Central memory CD8-positive, alpha-beta T cell (primary cell): ENCODE measurements at places on chromosomes 16 and 17.

DNA sequence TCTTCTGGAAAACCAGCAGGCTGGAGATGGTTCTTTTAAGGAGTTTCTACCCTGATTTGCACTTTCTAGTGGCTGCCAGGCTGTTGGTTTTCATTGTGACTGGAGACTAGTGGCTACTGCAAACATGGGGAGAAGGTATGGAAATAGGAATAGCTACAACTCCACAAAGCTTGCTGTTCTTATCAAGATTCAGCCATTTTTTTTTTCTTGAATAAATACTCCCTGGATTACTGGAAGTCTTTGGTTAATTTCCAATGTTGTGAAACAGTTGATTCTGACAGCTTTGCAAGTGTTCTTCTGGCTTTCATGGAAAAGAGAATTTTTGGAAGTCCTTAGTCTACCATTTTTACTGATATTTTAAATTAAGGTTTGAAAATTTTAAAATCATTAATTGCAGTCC is 277.7 kb downstream of the HS3ST3A1 start:
- H3K4me3 ChIP-seq, result no peak overlapping the region
- H3K4me1 ChIP-seq, result no peaks in the 10 kb centered on the region
- no peak overlapping the region for H3K27ac ChIP-seq
- H3K36me3 ChIP-seq, result no peaks in the 10 kb centered on the region
- H3K27me3 ChIP-seq, result peaks cover 15% of the 10 kb centered on the region
- DNase-seq, result no peak

- H3K36me3 ChIP-seq, result no peaks in the 10 kb centered on the region
- no peak for DNase-seq
- H3K27me3 ChIP-seq, result peaks cover 9% of the 10 kb centered on the region
- no peak overlapping the region for H3K4me3 ChIP-seq
- no peak overlapping the region for H3K27ac ChIP-seq
- no peaks in the 10 kb centered on the region for H3K4me1 ChIP-seq
These were observed 271.5 kb downstream of the SOX9 start for GRCh38 chr17:72392056-72393010.

DNA sequence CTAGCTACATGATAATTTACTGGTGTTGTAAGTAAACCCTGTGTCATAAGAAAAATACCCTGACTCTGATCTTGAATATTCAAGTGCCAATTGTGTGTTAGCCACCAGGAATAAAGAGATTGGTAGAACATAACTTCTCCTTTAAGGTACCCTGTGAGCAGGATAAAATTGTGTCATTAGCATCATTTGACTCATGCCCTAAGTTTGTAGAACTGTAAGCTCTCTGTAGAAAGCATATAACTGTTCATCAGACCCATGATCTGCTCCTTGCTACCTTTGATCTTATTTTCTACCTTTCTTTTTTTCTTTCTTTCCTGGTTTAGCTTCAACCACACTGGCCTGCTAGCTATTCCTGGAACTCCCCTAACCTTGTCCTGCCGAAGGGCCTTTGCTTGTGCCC is 35.8 kb downstream of the PTRH2 start:
- H3K27ac ChIP-seq, result peak overlapping the region; percentile 45
- H3K36me3 ChIP-seq, result peaks cover 50% of the 10 kb centered on the region
- peaks cover 14% of the 10 kb centered on the region for H3K4me1 ChIP-seq
- DNase-seq, result no peak

- H3K27me3 ChIP-seq, result no peaks in the 10 kb centered on the region
- peaks cover 26% of the 10 kb centered on the region for H3K4me1 ChIP-seq
- DNase-seq, result no peak
- H3K4me3 ChIP-seq, result peak overlapping the region; percentile 98
- H3K36me3 ChIP-seq, result peaks cover 17% of the 10 kb centered on the region
These were observed 667 bp downstream of the EFCAB13 start for GRCh38 chr17:47324224-47325020.

DNA sequence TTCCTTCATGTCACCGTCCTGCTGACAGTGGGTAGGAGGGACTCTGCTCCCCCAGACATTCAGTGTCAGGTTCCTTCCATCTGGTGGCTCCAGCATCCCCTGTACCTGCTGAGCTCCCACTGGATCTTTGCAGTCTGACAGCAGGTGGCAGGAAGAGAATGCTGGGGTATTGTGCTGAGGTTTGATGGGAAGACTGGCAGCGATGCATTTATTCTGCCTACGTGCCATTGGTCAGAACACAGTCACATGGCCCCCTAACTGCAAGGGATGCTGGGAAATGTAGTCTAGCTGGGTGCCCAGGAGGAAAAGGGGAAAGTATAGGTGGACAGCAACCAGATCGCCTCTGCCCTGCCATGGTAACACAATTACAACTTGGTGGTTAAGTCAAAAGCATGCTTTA is 44.4 kb downstream of the IRX3 start:
- peaks cover 2% of the 10 kb centered on the region for H3K36me3 ChIP-seq
- DNase-seq, result no peak
- no peaks in the 10 kb centered on the region for H3K4me1 ChIP-seq
- no peak overlapping the region for H3K27ac ChIP-seq

DNA sequence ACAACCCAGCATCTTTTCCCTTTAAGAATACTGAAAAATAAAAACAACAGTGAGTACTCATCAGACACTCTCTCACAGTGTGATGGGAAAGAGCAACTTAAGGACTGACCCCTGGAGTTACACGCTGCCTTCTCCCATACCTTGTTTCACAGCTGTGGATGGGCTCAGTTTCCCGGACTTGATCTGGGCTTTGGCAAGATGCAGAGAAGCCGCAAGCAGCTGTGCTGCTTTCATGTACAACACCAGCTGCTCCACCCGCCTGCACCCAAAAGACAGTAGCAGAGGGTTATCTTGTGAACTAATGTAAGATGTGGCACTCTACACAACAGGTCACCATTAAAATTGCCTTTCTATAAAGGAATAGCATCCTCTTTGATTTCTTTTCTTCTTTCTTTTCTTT is 32.7 kb upstream of the ALDH3A1 start:
- H3K4me1 ChIP-seq, result no peaks in the 10 kb centered on the region
- no peak for DNase-seq
- H3K36me3 ChIP-seq, result peaks cover 17% of the 10 kb centered on the region
- H3K4me3 ChIP-seq, result no peak overlapping the region
- H3K27me3 ChIP-seq, result no peaks in the 10 kb centered on the region
- H3K27ac ChIP-seq, result no peak overlapping the region

GRCh38 chr16:67407176-67407787 is 9.0 kb downstream of the ZDHHC1 start:
- DNase-seq, result no peak
- no peak overlapping the region for H3K4me3 ChIP-seq
- peaks cover 25% of the 10 kb centered on the region for H3K27me3 ChIP-seq

DNA sequence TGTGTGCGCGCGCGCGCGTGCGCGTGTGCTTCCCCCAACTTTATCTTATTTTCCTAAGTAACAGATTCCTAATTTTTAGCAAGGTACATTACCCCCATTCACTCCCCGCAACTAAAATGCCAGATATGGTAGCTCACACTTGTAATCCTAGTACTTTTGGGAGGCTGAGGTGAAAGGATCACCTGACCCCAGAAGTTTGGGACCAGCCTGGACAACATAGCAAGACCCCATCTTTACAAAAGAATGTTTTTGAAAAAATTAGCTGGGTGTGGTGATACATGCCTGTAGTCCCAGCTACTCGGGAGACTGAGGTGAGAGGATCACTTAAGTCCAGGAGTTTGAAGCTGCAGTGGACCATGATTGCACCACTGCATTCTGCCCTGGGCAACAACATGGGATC is 5.1 kb downstream of the BRD7 start:
- H3K4me3 ChIP-seq, result no peak overlapping the region
- H3K27ac ChIP-seq, result no peak overlapping the region
- H3K27me3 ChIP-seq, result no peaks in the 10 kb centered on the region
- peaks cover 73% of the 10 kb centered on the region for H3K4me1 ChIP-seq
- H3K36me3 ChIP-seq, result peaks cover 28% of the 10 kb centered on the region

DNA sequence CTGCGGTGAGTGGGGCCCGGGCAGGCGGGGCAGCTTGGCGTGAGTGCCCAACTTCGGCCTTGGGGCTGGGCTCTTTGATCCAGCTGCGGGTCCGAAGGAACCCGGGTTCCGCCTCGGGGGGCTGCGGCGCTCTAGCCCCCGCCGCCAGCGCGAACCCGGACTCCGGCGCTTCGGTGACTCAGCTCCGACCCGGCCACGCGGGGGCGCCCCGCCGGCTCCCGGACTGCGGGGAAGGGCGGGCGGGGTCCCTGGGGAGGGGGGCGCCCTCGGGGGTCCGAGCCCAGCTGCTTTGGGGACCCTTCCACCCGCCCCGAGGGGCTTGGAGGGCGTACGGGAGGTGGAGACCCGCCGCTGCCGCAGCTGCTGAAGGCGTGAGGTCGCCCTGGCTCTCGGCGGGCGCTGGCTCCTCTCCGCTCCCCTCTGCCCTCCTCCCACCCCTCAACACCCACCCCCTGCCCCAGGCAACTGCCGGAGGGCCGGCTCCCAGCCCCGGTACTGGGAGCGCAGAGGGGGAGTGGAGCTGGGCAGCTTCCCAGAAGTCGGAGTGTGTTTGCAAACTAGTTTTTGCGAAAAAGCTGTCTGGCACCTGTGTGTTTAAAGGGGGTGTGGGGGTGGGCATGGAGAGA is 516 bp downstream of the CPNE2 start:
- no peak for DNase-seq
- H3K4me3 ChIP-seq, result peak overlapping the region; percentile 81
- peaks cover 11% of the 10 kb centered on the region for H3K4me1 ChIP-seq
- H3K27ac ChIP-seq, result no peak overlapping the region
- H3K36me3 ChIP-seq, result peaks cover 11% of the 10 kb centered on the region

DNA sequence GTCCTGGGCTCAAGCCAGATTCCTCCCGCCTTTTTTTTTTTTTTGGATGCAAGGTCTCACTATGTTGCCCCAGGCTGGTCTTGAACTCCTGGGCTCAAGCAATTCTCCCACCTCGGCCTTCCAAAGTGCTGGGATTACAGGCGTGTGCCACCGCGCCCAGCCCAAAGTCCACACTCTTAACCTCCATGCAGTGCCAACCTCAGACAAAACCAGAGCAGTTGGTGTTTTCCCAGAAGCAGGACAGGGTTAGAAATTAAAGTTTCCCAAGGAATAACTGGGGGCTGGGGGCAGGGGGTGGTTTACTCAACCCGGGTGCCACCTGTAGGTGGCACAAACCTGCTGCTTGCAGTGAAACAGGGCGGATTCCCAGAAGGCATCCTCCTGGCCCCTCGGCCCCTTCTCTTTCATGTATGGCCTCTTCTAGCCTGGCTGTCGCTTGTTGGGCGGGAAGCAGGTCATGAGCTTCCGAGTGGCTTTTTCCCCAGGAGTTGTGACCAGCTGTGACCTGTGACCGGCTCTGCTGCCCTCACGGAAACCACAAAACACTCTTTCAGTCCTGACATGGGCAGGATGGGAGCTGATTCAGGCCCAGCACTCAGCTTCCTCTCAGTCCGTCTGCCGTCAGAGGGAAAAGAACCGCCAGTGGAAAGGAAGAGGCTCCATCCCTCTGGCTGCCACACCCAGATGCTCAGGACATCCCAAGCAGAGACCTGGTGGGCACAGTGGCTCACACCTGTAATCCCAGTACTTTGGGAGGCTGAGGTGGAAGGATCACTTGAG is 25.6 kb upstream of the USP7 start:
- DNase-seq, result no peak
- no peak overlapping the region for H3K4me3 ChIP-seq
- H3K27me3 ChIP-seq, result no peaks in the 10 kb centered on the region
- no peaks in the 10 kb centered on the region for H3K4me1 ChIP-seq
- H3K36me3 ChIP-seq, result peaks cover under 1% of the 10 kb centered on the region
- H3K27ac ChIP-seq, result no peak overlapping the region

DNA sequence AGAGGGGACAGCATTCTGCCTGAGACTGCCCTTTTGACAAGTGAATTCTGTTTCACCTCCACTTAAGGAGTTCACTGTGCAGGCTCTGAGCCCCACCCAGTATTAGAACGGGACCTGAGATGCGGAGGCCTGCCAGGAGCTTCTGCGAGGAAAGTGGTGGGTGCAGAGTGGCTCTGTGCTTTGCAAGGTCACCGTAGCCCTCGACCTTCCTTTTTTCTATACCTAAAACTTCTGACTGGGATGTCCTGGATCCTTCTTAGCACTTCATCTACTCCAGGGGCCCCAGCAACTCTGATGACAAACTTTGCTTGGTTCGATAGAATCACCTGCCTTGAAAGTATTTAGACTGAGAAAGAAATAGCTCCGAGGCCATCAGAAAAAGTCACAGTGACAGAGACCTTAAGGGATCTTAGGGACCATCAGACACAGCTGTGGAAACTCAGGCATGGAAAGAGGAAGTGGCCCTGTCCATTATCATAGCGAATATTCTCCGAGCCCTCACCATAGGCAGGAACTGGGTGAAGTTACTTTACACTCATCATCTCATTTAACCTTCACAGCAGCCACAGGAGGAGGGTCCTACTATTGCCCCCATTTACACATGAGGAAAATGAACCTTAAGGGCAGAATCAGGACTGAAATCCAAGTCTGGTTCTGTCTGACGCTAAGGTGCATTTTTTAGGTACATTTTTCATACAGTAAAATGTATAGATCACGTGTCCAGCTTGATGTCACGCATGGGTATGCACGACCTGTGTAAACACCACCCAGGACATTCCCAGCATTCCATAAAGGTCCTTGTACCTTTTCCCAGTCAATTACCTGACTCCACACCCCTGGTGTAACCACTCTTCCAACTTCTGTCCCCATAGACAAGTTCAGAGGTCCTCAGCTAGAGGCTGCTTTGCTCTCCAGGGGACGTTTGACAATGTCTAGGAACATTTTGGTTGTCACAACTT is 676 bp upstream of the KRT13 start:
- no peak overlapping the region for H3K4me3 ChIP-seq
- peaks cover 3% of the 10 kb centered on the region for H3K27me3 ChIP-seq
- H3K27ac ChIP-seq, result no peak overlapping the region
- no peak for DNase-seq
- H3K36me3 ChIP-seq, result no peaks in the 10 kb centered on the region
- H3K4me1 ChIP-seq, result no peaks in the 10 kb centered on the region

DNA sequence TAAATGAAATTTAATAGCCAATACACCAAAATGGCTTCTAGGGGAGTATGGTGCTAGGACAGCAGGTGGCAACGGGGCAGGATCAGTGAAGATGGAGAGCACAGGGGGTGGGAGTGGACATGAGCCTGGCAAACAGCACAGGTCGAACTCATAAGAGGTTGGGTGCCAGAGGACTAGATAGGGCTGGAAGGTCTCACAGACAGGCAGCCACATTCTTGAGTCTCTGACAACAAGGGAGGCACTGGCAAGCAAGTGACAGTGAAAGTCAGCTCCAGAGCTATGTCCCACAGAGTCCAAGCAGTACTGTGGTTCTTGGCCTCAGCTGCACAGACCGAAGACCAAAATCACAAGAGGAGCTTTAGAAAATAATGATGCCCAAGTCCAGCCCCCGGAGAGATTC is 61.2 kb downstream of the USP31 start:
- peaks cover 6% of the 10 kb centered on the region for H3K36me3 ChIP-seq
- H3K27ac ChIP-seq, result no peak overlapping the region
- DNase-seq, result no peak
- no peak overlapping the region for H3K4me3 ChIP-seq
- no peaks in the 10 kb centered on the region for H3K4me1 ChIP-seq
